ENCODE measurements at places on chromosomes 11 and 22. TPM values are rescaled to one million over a fixed set of nuclear protein-coding genes. Genes with fewer than 3 reads are reported as not detected.

GRCh38 chr11:94002226-94002625 lies 18.9 kb upstream of the HEPHL1 start:
- no peak for DNase-seq

- no peak for DNase-seq
These were observed 7.4 kb downstream of the PRR33 start for GRCh38 chr11:1884303-1884700.

FBLN1 gene
- 256 TPM for total RNA-seq

GRCh38 chr11:74462631-74463030 lies 4.7 kb downstream of the KCNE3 start:
- no peak for DNase-seq

- no peak for DNase-seq
These were observed 333.9 kb downstream of the OPCML start for GRCh38 chr11:133198438-133198837.

GRCh38 chr22:31995807-31996206 lies 47.3 kb upstream of the SLC5A1 start:
- no peak for DNase-seq

- DNase-seq, result no peak
These were observed 181.1 kb upstream of the SESN3 start for GRCh38 chr11:95412074-95412473.

DNA sequence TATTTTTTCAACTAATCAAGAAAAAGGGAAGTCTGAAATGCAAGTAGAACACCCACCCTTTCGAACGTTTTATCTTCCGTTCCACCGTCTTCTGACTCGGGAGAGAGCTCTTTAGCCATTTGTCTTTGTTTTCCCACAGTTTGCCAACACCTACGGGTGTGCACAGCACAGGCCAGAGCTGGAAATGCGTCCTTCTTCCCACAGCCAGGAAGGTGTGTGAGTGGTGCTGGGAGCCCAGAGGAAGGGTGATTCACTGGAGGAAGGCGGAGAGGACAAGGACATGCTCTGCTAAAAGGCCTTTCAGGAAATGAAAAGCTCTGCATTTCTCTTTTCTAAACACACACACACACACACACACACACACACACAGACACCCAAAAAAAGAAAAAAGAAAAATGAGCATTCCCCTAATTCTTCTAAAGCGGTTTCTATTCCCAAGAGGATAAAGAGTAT lies 18.5 kb downstream of the ENDOD1 start:
- DNase-seq, result peak; percentile 59

CATSPER1 gene
- 0.43 TPM for total RNA-seq

OTOG gene
- not detected for total RNA-seq

- DNase-seq, result no peak
These were observed 39.7 kb upstream of the ETS1 start for GRCh38 chr11:128626913-128627665.

DNA sequence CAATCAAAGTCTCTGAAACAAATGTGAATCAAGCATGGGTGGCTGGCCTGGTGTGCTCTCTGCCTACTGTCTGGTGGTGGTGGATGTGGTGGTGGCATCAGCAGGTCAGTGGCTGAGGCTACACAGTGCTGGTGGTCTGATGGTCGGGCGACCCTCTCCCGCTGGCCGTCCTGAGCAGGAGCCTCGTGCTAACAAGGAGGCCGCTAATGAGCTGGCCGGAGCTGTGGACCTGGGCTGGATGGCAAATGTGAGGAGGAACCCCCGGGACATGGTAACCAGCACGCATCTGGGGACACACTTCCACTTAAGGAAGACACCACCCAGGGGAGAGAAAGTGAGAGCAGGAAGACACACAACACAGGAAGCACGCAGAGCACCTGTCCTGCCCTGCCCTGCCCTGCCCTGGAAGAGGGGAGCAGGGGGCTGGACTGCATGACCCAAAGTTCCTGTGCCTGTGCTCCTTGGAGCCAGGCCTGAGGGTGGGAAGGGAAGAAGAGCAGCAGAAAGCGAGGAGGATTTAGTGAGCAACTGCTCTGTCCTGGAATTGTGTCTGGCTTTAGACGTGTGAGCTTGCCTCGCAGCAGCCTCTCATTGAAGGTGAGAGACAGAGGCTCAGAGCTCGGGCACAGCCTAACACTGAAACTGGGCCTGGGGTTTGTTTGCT lies 23.7 kb downstream of the SLC37A2 start:
- DNase-seq, result no peak

DNA sequence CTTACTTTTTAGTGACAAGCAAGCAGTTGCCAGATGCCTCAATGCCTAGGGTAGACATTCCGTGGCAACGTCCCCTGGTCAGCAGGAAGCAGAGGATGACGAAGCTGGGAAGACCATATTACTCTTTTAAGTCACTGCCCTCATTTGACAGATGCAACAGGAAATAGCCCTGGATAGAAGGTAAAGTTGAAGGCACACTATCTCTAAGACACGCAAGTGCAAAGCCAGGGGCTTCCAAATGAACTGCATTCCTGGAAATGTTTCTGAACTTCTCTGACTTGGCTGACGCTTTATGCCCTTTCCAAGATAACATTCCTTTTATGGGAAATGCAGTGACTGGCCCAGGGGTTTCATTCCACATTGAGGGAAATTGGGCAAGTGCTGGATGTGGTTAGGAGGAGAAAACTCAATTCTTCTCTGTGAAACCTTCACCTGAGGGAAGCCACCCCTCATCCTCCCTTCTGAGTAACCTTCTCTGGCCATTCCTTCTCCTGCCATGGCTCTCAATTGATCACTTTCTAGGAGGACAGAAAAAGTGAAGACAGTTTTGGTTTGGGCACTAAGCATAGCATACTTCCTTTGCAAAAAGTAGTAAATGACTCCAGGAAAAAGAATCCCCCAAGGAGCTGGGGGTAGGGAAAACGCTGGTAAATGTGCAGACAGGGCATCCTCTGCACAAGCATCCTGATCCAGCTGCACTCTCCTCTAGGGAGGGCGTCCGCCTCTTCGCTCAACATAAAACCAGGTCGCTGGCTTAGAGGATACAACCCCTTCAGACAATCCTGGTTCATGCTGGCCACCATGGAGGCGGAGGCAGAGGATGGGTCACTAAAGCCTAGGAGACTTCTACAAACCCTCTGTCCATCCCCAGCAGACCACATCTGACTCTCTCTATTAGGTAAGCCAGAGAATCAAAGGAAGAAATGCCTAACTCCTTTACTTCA lies 14.5 kb downstream of the PCSK7 start:
- peak; percentile 93 for DNase-seq

SEPTIN3 gene
- under 0.01 TPM for total RNA-seq

DNA sequence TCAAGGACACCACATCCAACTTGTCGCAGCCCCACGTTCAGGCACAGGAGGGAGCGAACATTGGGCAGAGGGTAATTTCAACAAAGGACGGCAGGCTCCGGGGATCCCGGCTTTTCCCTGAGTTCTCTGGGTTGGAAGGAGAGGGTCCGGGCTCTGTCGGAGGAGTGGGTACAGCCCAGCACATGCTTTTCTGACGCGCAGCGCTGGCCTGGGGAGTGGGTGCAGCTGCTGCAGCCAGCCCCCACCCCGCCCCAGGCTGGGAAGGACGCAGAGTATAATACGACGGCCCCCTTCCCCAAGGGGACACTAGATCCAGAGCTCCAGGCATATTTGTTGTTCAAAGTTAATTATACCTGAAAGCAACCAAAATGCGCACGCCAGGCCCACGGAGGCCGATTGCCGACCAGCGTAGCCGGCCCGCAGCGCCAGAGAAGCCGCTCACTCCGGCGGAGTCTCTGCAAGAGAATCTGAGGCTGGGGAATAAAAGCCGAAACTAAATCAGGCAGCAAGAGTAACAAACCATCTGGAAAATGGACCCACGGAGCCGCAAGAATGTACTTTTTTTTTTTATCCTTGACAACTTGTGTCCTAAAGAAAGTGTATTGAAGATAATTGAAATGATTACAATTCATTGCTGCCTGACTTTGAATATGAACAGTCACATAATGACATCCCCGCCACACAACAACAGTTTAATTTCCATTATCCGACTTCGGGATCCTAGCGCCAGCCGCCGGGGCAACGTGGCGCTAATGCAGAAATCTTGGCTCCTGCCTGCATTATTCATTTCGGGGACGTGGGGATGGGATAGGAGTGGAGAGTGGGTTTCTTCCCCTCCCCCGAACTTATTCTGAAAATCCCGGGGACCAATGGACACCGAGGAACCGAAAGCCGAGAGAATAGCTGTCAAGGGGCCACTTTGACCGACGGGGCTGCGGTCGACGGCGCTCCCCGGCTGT lies 14.0 kb upstream of the PAX6 start:
- DNase-seq, result no peak

DNA sequence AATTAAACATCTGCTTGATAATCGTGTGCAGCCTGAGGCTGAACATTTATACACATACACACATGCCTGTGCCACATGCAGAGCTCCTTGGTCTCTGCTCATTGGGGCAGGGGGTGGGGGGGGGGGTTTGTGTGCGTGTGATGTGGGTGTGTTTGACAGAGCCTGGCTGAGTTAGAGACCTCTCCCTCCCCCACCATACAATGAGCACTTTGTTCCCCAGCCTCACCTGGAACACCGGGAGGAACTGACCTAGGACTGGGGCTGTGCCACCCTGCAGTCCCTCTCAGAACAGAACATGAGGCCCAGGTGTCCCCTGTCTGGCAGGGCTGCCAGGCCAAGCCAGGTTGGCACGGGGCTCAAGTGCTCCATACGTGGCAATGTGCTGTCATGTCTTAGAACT lies 96.6 kb downstream of the TP53I11 start:
- no peak for DNase-seq

GRM5 gene
- total RNA-seq, result under 0.01 TPM

MFNG gene
- under 0.01 TPM for total RNA-seq

BCO2 gene
- 3.0 TPM for total RNA-seq

- DNase-seq, result no peak
These were observed 535.9 kb downstream of the BRD1 start for GRCh38 chr22:49291781-49292180.

RAB38 gene
- 0.64 TPM for total RNA-seq

Measured in fibroblast of villous mesenchyme (primary cell).